ENCODE measurements at places on chromosomes 4 and X. TPM values are rescaled to one million over a fixed set of nuclear protein-coding genes. Genes with fewer than 3 reads are reported as not detected.
A peak's percentile ranks its signal among the peaks of the same experiment; 100 is the strongest.

DNA sequence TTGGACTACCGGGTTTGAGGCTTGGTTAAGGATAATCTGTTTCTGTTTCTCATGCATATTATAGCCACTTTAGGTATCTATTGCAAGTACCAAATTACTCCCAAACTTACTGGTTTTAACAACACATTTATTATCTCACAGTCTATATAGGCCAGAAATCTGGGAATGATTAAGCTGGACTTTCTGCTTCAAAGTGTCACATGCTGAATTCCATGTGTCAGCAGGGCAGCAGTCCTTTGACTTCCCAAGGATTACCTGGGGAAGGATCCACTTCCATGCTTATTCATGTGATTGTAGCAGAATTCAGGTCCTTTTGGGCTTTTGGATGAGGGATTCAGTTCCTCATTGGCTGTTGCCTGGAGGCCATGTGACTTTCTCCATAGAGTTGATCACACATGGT, 349.0 kb upstream of the TRAM1L1 start:
- DNase-seq, result no peak
- H3K27me3 ChIP-seq, result no peaks in the 10 kb centered on the region
- no peak overlapping the region for H3K4me3 ChIP-seq
- H3K4me1 ChIP-seq, result no peaks in the 10 kb centered on the region
- H3K27ac ChIP-seq, result no peak overlapping the region

Gene ERCC6L
- 0.59 TPM for total RNA-seq

Gene WDR17
- 0.36 TPM for total RNA-seq

Gene ASMT
- 0.36 TPM for total RNA-seq

DNA sequence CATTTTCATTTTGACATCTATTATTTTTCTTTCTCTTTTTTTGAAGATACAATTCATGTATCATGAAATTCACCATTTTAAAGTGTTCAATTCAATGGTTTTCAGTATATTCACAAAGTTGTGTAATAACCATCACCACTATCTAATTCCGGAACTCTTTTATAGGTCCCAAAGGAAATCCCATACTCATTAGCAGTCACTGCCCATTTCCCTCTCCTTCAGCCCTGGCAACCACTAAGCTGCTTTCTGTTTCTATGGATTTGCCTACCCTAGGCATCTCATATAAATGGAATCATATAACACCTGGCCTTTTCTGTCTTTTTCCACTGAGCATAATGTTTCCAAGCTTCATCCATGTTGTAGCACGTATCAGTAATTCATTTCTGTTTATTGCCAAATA, 3.2 kb upstream of the FGF2 start:
- peak overlapping the region; percentile 18 for H3K27ac ChIP-seq
- peaks cover 2% of the 10 kb centered on the region for H3K36me3 ChIP-seq
- H3K4me3 ChIP-seq, result no peak overlapping the region
- DNase-seq, result peak; percentile 51
- H3K27me3 ChIP-seq, result no peaks in the 10 kb centered on the region
- H3K4me1 ChIP-seq, result peaks cover 27% of the 10 kb centered on the region

Gene TMEM35A
- total RNA-seq, result 1.5 TPM

DNA sequence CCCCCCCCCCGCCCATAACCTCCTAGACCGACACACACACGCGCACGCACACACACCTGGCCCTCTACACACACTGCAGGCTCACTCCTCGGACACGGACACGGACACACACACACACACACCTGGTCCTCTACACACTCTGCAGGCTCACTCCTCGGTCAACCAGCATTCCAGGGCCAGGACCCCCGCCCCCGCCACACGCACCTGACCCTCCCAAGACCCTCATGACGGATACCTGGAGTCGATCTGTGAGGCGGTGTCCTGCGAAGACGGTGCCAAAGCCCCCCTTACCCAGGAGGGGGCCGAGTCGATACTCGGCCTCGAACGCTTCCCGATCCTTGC, 552 bp downstream of the PIM2 start:
- H3K36me3 ChIP-seq, result peaks cover 19% of the 10 kb centered on the region
- H3K27me3 ChIP-seq, result no peaks in the 10 kb centered on the region
- H3K4me1 ChIP-seq, result peaks cover 11% of the 10 kb centered on the region
- H3K4me3 ChIP-seq, result peak overlapping the region; percentile 69
- no peak overlapping the region for H3K27ac ChIP-seq
- DNase-seq, result no peak

Gene NDUFA1
- total RNA-seq, result 51.6 TPM

Gene SORCS2
- 11.5 TPM for total RNA-seq

DNA sequence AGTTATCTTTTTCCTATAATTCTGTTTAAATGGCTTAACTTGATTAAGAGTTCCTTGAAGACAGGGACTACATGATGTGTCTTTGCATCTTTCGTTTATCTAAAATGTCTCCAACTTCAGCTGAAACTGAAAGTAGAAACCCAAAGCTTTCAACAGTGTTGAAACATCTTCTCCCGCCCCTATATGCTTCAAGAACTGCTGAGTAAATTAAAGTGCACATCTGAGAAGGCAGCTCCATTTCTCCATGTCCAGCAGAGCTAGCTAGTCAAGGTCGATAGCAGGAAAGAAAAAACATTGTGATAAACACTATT, 185.7 kb upstream of the TBL1X start:
- H3K27me3 ChIP-seq, result no peaks in the 10 kb centered on the region
- no peak overlapping the region for H3K27ac ChIP-seq
- H3K4me3 ChIP-seq, result peak overlapping the region; percentile 60
- no peak for DNase-seq
- no peaks in the 10 kb centered on the region for H3K4me1 ChIP-seq

DNA sequence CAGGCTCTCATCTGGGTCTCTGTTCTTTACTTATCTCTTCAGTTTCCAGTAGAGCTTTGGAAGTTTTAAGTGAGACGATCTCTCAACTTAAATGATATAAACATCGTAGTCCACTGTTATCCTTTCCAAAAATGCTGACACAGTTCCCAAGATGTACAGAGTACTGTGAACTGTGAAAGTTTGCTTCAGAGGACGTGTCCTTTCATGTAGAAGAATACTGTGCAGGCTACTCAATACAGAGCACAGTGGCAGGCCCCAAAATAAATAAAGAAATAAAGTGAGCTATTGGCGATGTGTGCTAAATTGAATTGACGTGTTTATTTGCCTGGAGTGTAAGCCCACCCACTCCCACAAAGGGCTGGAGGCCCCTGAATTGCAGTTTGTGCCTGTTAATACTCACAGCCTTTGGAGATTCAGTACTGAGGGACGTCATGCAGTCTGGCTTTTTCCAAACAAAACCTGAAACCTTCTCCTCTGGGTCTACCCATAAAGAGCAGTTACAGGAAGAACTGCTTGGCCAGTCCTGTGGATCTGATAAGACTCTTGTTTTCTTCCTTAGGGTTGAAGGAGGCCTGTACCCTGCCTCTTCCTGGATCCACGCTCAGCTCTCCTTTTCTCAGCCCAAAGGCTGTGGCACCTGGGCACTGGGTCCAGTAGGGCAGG, 66.1 kb downstream of the SOWAHB start:
- DNase-seq, result no peak
- no peak overlapping the region for H3K4me3 ChIP-seq
- peaks cover 20% of the 10 kb centered on the region for H3K4me1 ChIP-seq
- H3K27ac ChIP-seq, result peak overlapping the region; percentile 80
- H3K36me3 ChIP-seq, result no peaks in the 10 kb centered on the region

DNA sequence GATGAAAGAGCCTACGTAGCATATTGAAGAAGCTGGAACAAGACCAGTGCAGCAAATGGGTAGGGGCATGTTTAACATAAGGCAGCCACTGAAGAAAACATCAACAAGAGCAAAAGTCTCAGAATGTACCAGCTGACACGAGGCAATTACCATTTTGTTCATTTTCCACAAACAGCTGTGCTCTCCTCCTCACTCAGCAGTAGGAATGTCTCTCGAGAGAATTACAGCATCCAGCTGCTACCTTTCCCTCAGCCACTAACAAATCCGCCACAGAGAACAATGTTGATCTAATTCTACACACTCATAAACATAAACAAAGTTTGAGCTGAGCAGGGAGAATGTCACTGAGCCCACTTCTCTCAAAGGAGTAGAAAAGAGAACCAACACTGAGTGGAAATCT, 68.0 kb downstream of the OPHN1 start:
- no peak overlapping the region for H3K27ac ChIP-seq
- no peak for DNase-seq
- no peak overlapping the region for H3K4me3 ChIP-seq
- no peaks in the 10 kb centered on the region for H3K36me3 ChIP-seq
- no peaks in the 10 kb centered on the region for H3K27me3 ChIP-seq

DNA sequence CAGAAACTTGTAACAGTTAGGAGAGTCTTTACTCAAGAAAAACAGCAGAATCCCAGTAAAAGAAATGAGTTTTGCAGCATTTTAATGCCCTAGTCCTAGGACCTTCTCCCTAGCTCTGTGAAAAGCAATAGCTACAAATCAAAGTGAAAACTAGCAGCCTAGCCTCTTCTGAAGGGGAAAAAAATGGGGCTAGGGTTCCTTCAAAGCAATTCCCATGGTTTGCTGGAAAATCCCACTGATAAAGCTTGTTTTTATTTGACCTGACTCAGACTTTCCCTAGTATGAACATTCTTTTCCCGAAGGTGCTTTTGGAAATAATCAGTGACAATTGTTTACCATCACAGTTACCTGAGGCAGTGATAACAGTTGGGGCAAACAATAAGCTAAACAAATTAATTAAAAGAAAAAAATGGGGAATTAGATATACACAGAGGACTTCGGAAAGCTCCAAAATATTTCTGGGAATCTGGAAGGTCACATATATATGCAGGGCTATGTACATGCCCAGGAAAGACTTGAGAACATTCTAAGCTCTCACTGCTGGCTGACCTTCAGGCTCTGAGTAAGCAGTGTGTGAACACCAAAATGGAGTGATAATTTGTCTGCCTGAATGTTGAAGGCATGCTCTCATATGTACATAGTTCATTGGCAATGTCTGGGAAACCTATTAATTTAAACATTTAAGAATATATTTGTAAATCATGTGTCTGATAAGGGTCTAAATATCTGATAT, 285.9 kb downstream of the KCTD8 start:
- no peak overlapping the region for H3K27ac ChIP-seq
- no peak for DNase-seq
- H3K4me1 ChIP-seq, result no peaks in the 10 kb centered on the region
- no peaks in the 10 kb centered on the region for H3K36me3 ChIP-seq
- H3K4me3 ChIP-seq, result no peak overlapping the region

- H3K4me3 ChIP-seq, result no peak overlapping the region
- H3K27ac ChIP-seq, result no peak overlapping the region
- H3K4me1 ChIP-seq, result no peaks in the 10 kb centered on the region
- no peaks in the 10 kb centered on the region for H3K36me3 ChIP-seq
- DNase-seq, result no peak
Measured at GRCh38 chrX:446245-446644, 59.5 kb upstream of the PPP2R3B start.

- H3K27ac ChIP-seq, result no peak overlapping the region
- H3K4me3 ChIP-seq, result no peak overlapping the region
- DNase-seq, result no peak
- no peaks in the 10 kb centered on the region for H3K4me1 ChIP-seq
- peaks cover 4% of the 10 kb centered on the region for H3K27me3 ChIP-seq
Measured at GRCh38 chrX:133813971-133814370, 171.4 kb downstream of the GPC3 start.

- no peaks in the 10 kb centered on the region for H3K4me1 ChIP-seq
- no peak overlapping the region for H3K27ac ChIP-seq
- H3K4me3 ChIP-seq, result no peak overlapping the region
- H3K27me3 ChIP-seq, result no peaks in the 10 kb centered on the region
- no peaks in the 10 kb centered on the region for H3K36me3 ChIP-seq
Measured at GRCh38 chrX:63929608-63930007, 144.6 kb upstream of the ARHGEF9 start.

- H3K4me1 ChIP-seq, result no peaks in the 10 kb centered on the region
- H3K27ac ChIP-seq, result no peak overlapping the region
- H3K4me3 ChIP-seq, result peak overlapping the region; percentile 46
- H3K27me3 ChIP-seq, result peaks cover 67% of the 10 kb centered on the region
Measured at GRCh38 chr4:6562931-6563901, 11.8 kb upstream of the MAN2B2 start.

Gene ABCG2
- 0.59 TPM for total RNA-seq

DNA sequence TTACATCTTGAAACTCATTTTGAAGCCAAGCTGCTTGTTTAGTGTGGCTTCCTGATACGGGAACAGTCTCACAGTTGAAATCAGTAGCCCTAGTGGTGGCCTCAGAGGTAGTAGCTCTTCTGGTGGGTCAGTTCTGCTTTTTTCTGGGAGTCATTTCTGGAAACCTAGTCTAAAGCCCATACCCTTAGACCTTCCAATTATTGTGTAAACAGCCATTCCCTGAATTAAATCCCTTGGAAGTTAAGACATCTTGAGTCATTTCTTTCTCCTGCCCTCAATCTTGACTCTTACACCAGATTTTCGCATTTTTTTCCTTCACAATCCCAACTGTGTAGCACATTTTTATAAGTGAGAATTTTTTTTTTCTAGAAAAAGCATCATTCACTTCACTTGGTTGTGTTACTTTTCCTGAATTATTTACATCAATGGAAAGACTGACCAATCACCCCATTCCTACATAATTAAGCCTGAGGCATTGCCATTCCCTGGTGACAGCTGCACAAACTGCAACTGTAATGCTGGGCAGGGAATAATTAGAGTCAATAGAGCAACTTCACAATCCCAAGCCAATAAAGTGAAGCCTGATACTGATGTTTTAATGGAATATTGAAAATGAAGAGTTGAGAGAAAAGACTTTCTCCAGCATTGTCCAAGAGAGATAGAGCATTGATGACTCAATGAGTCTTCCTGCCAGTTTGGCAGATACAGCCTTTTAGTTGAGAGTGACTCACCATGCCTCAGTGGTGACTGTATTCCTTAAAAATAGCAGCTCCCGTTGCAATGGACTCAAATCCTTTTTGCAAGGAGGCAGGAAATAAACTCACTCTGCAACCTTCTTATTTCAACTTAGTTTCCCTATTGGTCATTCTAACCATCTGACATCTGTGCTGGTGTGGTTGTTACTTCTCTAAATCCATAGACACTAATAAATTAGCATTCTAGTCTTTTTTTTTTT, 13.0 kb upstream of the SEPSECS start:
- peak; percentile 76 for DNase-seq
- no peaks in the 10 kb centered on the region for H3K27me3 ChIP-seq
- H3K4me3 ChIP-seq, result peak overlapping the region; percentile 53
- peaks cover 38% of the 10 kb centered on the region for H3K4me1 ChIP-seq

- peaks cover 14% of the 10 kb centered on the region for H3K4me1 ChIP-seq
- H3K4me3 ChIP-seq, result no peak overlapping the region
- peak overlapping the region; percentile 13 for H3K27ac ChIP-seq
- peak; percentile 55 for DNase-seq
- no peaks in the 10 kb centered on the region for H3K27me3 ChIP-seq
Measured at GRCh38 chrX:150841456-150842197, 56.8 kb downstream of the CD99L2 start.

GRCh38 chr4:87934973-87935372, 40.5 kb upstream of the SPP1 start:
- DNase-seq, result no peak
- H3K36me3 ChIP-seq, result no peaks in the 10 kb centered on the region
- H3K27ac ChIP-seq, result no peak overlapping the region
- no peak overlapping the region for H3K4me3 ChIP-seq
- no peaks in the 10 kb centered on the region for H3K4me1 ChIP-seq

Gene NCBP2L
- total RNA-seq, result not detected

GRCh38 chr4:185298728-185299430, 89.5 kb downstream of the SNX25 start:
- H3K36me3 ChIP-seq, result peaks cover 12% of the 10 kb centered on the region
- H3K27ac ChIP-seq, result no peak overlapping the region
- no peaks in the 10 kb centered on the region for H3K4me1 ChIP-seq
- DNase-seq, result no peak
- no peaks in the 10 kb centered on the region for H3K27me3 ChIP-seq
- no peak overlapping the region for H3K4me3 ChIP-seq

- no peak within 1 kb of the TSS for H3K4me3 ChIP-seq
- no peak within 1 kb of the TSS for H3K27ac ChIP-seq
Measured at GRCh38 chrX:52811065-52811625, at the start of gene XAGE5. XAGE5 (plus strand) TSS chrX:52811287; CDS start chrX:52812567, 1,280 bp downstream.

- no peaks in the 10 kb centered on the region for H3K4me1 ChIP-seq
- H3K4me3 ChIP-seq, result no peak overlapping the region
- H3K27ac ChIP-seq, result no peak overlapping the region
Measured at GRCh38 chrX:44104699-44105098, 131.5 kb upstream of the NDP start.

Data from osteoblast (primary cell).